ENCODE measurements at places on chromosomes 5 and 9.
A peak's percentile ranks its signal among the peaks of the same experiment; 100 is the strongest.

GRCh38 chr5:69364850-69365249, 4.5 kb downstream of the AK6 start:
- no peak for DNase-seq

DNA sequence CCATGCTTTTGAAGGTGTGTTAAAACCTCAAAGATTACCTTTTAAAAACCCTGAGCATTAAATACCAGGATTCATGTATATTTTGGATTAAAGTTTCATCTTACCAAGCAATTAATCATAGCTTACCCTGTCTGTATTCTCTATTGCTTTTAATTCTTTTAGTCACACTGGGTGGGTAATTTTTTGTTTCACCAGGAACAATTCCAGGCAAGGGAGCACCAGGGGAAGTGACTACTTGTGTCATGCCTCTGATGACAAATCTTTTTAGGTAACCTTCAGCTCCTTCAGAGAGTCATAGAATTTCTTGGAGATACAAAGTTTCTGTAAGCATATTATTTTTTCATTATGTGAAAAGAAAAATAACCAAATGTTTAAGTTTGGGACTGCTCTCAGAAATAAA, 33.4 kb upstream of the ANXA1 start:
- DNase-seq = no peak

DNA sequence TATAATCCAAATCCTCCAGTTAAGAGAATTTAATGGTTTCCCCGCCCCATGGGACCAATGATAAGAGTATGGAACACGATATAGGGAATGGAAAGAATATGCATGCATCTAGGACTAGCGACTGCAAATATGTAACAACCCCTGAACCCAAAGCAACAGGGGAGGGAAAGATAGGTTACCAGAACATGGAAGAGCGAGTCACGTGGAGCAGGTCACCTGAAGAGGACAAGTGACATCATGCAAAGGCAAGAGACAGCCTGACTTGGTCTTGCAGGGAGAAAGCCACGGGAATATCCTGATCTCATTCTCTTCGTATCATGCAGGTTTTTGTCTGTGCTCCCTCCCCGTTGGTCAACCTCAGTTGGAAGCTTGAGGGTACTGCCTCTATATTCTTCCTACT, 4.7 kb upstream of the UHRF2 start:
- no peak for DNase-seq

DNA sequence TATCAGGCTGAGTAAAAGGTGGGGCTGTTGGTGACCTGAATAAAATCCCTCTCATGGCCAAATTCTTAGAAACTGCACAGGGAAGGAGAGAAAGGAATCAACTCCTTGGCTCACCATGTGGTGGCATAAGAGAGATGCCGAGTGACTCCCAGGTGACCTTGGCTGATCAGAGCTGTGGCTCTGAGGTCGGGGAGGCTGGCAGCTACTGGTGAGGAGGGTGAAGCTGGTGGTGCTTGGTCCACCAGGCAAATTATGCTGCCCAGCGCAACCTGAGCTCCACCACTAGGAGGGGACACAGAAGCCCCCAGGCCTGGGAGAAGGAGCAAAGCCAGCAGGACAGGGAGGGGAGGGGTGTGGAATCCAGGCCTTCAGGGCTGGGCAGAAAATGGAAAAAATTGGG, 111.2 kb upstream of the IL12B start:
- DNase-seq = no peak

- no peak for DNase-seq
Measured at GRCh38 chr9:107648153-107648715, 158.7 kb upstream of the KLF4 start.

DNA sequence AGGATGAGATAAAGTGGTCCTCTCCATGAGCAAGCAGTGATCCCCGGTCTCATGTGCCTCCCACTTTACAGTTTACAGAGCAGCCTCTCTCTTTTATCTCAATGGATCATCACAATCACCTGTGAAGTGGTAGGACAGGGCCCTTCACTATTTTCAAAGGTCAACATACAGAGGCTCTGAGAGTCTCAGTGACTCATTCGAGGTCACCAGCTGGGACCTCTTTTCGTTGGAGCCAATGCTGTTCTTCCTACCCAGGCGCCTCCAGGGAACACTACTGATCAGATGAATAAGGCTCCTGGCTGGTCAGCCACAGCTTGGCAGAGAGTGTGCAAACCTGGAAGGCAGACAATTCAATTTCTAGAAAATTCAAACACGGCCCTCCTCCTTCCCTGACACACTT, 16.6 kb downstream of the GGTA1 start:
- no peak for DNase-seq

DNA sequence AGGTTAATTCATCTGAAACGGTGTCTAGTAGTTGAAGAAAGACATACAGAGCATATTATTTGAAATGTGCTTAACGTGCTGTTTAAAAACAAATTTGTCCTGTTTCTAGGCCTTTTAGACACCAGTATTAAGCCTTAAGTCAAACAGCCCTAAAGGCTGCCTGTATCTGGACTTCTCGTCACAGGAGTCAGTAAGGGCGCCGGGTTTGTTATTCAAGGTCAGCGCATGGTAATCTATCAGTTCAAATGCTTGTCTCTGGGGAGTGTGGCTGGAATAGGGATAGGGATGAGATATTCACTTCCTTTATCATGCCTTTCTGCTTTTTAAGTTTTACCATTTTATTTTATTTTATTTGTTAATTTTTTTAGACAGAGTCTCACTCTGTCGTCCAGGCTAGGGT, 9.4 kb upstream of the CNOT6 start:
- DNase-seq = no peak

- no peak for DNase-seq
Measured at GRCh38 chr5:132791026-132791425, 14.0 kb upstream of the SEPTIN8 start.

DNA sequence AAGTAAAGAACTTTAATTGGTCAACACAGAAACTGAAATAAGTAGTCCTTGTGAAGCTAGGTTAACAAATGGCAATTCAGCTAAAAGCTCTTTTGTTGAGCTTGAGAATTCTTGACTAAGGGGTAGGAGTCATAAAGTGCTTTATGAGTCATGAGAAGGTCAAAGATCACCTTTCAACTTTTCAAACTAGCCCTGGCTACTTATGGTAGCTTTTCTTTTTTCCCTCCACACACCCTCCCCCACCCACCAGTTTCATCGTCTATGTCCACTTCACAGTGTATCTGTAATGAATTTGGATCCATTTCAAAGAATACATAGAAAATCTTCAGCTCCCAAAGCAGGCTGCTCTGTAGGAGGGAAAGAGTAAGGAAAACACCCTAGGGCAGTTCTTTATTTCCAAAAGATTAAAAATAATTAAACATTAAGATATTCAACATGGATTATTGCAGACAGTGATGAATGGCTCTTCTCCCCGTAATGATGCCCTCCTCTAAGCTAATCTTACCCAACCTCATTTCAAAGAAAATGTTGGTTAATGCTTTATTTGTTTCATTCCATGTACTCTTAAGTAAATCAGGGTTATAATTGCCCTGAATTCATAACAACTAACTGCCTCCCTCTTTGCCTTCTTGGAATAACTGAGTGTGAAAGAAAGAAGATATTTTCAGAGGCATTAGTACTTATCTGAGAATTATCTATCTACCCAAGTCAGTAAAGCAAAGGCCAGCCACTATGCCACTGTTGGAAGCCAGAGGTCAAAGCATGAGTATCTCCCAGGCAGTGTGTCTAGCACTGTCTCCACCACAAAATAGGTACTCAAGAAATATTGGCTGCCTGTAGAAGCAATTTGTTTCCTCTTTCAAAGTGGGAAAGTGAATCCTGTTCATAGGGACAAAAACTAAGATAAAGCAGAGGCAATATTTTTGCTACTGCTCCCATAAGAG, 290.6 kb downstream of the PIK3R1 start:
- no peak for DNase-seq

DNA sequence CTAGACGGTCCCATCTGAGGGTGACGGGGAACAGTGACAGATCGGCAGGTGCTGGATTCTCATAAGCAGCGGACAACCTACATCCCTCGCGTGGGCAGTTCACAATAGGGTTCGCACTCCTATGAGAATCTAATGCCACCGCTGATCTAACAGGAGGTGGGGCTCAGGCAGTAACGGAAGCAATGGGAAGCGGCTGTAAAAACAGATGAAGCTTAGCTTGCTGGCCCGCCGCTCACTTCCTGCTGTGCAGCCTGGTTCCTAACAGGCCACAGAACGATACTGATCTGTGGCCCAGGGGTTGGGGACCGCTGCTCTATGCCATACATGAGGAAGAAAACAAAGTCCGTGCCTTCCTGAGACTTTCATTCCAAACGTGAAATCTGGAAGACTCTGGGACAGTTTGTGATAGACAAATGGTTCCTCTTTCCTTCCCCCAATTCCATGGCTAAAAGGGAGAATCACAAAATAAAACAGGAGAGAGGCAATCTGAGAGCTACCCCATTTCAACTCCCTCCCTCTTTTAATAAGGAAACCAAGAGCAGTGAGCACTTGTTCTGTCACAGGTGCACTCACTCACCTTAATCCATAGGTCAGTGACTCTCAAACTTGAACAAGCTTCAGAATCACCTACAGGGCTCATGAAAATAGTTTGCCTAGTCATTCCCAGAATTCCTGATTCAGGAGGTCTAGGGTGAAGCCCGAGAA, 12.1 kb downstream of the PDCL start:
- DNase-seq = no peak

DNA sequence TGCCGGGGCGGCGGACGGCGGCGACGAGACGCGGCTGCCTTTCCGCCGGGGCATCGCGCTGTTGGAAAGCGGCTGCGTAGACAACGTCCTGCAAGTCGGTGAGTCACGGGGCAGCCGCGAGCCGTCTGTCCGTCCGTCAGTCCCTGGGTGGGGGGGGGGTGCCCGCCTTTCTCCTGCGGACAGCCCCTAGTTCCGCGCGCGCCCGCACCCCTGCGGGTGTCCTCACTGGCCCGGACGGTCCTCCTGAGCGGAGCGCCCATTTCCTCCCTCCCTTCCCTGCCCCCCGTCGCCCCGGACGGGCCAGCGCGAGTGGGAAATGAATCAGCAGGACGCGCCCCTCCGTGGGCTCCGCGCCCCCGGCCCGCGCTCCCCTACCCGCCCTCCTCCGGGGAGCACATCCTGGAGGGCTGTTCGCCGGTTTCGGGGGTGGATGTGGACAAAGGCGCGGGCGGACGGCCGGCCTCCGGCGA, 828 bp downstream of the ZSWIM6 start:
- DNase-seq = no peak

DNA sequence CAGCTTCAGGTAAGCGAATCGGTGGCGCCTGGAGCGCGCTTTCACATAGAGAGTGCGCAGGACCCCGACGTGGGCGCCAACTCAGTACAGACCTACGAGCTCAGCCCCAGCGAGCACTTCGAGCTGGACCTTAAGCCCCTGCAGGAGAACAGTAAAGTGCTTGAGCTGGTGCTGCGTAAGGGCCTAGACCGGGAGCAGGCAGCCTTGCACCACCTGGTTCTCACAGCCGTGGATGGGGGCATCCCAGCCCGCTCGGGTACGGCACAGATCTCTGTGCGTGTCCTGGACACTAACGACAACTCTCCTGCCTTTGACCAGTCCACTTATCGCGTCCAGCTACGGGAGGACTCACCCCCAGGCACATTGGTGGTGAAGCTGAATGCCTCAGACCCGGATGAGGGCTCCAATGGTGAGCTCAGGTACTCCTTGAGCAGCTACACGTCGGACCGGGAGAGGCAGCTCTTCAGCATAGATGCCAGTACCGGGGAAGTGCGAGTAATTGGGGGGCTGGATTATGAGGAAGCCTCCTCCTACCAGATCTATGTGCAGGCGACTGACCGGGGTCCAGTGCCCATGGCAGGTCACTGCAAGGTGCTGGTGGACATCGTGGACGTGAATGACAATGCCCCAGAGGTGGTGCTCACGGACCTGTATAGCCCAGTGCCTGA, 1.1 kb downstream of the PCDHAC2 start:
- DNase-seq = no peak

- DNase-seq = no peak
Measured at GRCh38 chr9:7369384-7369821, 430.2 kb downstream of the DMAC1 start.

DNA sequence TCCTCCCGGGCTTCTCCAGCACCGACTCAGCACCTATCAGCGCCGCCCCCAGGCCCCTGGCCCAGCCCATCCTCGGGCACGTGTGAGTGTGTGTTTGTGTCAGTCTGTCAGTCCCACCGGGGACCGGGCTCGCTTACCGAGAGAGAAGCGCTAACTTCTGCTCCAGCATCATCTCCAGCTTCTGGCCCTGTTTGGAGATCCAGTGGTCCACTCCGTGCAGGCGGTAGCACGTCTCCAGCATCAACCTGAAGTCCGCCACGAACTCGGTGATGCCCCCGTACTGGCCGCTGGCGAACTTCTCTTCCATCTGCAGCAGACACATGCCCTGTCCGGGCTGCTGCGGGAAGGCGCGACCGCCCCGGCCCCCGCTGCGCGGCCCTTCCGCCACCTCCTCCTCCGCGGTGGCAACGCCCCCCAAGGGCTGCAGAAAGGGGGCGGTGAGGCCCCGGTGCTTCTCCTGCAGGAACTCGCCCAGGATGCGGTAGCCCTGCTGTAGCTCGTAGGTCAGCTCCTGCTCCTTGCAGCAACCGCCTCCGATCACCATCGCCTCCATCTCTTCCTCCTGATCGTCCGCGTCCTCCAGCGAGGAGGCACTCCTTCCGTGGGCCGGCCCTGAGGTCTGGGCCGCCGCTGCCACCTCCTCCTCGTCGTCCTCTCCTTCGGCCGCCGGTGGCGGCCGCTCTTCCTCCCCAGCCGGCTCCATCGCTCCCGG, 8.2 kb downstream of the RANBP6 start:
- DNase-seq = peak; percentile 28

- no peak for DNase-seq
Measured at GRCh38 chr5:133401731-133402347, 210.5 kb downstream of the FSTL4 start.

- no peak for DNase-seq
Measured at GRCh38 chr5:10482791-10483530, 41.3 kb downstream of the ROPN1L start.

DNA sequence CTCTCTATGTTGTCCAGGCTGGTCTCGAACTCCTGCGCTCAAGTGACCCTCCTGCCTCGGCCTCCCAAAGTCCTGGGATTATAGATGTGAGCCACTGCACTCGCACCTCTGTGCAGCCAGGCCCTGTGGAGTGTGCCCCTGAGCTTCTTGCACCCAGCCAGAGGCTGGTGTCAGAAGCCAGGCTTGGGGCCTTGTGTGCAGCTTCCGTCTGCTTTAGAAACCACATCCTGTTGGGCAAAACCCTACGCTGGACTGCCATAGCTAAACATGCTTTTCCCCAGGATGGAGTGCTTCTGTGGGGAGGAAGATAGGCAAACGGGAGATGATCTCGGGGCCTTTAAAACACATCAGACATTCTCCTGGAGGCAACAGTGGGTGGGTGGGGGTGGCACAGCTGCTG, 40.1 kb downstream of the PRRT1B start:
- no peak for DNase-seq

GRCh38 chr5:126794157-126794828, 17.4 kb downstream of the LMNB1 start:
- no peak for DNase-seq

- no peak for DNase-seq
Measured at GRCh38 chr9:74721696-74722660, 165.7 kb downstream of the TRPM6 start.

All from hippocampal formation (tissue), 2 donors.